Astrocyte of the spinal cord (primary cell): ENCODE measurements at places on chromosomes 4 and X.

DNA sequence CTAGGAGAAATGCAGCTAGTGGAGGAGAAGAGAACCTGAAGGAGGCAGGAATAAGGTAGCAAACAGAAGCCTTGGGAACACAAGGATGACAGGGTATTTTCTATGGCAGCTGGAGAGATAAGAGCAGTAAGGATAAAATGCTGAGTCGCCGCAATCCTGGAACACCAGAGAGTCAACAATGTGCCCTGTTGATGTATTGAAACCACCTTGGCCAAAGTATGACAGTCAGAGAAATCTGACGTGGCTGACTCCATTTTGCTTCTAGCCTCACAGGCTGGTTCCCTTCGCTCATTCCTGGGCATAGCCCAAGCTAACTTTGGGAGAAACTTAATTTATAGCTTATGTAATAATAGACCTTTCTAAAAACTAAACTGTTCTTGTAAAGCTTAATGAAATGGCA lies 56.6 kb upstream of the C4orf54 start:
- no peak for DNase-seq

GRCh38 chr4:120754590-120754989 lies 167.9 kb downstream of the PRDM5 start:
- no peak for DNase-seq

GRCh38 chr4:53601251-53601764 lies 10.0 kb upstream of the LNX1 start:
- DNase-seq = no peak

GRCh38 chr4:1500231-1500965 lies 94.2 kb upstream of the NKX1-1 start:
- no peak for DNase-seq

- no peak for DNase-seq
Observed at GRCh38 chr4:94715726-94716125, 42.0 kb upstream of the BMPR1B start.

DNA sequence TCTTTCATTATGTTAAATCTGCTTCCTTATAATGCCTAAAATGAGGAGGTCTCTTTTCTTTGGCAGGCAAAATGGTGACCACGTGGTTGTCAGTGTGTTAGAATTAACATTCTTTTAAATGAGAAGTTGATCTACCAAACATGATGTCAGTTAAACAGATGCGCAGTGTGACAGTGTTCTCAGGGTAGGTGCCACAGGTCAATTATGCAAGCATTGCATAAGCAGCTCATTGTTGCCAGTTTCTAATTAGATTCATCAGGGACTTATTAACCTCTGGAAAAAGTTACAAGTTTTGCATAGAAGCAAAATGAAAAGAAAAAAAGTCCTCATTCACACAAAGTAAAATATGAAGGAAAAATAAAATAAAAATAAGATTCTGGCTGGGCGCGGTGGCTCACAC lies 324.1 kb upstream of the GALNT7 start:
- no peak for DNase-seq

- DNase-seq = peak; percentile 54
Observed at GRCh38 chrX:65706041-65706828, 38.8 kb downstream of the MSN start.

DNA sequence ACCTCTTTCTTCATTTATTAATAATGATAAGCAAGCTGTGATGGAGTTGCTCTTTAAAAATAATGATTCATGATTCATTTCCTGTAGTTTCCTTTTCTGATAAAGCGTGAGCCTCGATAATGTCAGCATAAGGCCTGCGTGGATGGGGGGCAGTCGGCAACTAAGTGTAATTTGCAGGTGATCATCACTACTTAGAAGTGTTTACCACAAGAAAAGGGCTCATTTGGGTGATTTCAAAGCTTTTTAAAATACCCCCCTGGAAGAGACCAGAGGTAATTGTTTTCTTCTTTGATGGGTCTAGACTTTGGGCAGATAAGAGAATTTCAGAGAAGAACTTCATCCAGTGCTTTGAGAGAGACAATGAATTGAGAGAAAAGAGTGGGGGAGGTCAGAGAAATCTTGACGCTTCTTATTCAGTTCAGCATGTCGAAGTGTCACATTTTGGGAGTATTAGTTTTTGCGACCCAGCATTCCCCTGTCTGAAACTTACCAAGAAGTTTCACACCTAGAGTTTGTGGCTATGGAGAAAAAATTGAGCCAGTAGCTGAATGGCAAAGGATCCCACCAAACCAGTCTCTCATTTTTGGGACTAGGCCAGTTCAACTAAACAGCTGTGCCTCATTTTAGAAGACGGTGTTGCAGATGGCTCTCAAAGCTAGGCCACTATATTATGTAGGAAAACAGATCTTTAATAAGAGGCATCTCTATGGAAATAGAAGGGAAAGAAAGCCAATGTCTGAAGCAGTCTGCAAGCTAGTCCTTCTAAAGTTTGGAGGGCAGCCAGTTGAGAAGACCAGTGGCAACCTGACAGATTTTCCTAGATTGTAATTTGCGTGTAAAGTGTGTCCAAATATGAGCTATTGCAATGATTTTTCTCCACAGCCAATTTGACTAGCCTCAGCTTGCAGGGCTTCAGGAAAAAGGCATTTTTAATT lies 171.0 kb upstream of the PPP1R2C start:
- no peak for DNase-seq

- DNase-seq = no peak
Observed at GRCh38 chr4:86181585-86181984, 178.3 kb downstream of the MAPK10 start.

DNA sequence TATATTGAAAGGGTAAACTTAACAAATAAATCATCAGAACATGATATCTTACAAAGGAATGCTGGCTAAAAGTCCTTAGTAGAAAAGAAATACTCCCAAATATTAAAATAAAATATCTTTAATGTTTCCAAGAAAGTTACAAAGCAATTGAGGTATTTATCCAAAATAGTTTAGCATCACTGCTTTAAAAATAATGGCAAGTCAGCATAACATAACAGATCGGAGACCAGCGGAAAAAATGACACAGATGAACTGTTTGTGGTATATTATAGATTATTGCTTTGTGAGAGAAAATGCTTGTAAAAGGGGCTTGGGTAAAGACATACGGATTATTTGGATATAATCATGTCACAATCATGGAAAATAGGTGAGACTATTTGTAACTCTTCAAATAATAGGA lies 168.5 kb upstream of the TEX13C start:
- no peak for DNase-seq

DNA sequence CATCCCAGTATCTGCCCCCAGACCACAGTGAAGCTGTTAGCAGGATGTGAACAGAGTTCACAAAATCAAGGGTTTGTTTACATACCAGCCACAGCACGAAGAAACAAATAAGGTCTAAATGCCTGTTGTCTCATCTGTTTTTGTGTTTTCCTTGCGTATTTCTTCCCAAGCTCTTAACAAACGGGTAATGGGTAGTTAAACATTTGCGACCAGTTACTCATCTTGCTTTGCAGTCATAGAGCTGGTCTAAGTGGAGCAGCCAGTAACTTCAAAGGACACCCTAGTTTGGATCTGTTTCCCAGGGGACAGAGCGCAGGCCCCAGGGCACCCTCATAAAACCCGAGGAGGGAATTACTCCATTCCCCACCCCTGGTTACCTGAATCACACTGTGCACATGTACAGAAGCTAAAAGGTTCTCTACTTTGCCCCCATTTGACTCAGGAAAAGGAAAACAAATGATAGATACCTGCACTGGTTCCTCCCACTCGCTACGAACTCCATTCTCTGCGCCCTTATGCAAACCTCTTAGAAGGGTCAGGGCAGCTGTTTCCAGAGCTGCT lies 68.8 kb downstream of the MAML3 start:
- DNase-seq = no peak

DNA sequence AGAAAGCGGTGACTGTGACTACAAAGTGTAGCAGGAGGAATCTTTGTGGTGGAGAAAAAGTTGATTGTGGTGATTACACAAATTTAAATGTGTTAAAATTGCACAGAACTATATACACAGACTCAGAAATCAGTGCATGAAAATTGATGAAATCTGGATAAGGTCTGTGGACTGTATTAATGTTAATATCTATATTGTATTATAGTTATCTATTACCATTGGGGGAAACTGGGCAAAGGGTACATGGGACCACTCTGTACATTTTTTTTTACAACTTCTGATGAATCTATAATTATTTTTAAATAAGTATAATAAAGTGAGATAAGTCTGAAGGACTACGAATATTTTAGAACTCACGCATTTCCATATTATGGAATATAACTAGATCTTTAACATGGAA lies 1.8 kb upstream of the JADE3 start:
- no peak for DNase-seq

DNA sequence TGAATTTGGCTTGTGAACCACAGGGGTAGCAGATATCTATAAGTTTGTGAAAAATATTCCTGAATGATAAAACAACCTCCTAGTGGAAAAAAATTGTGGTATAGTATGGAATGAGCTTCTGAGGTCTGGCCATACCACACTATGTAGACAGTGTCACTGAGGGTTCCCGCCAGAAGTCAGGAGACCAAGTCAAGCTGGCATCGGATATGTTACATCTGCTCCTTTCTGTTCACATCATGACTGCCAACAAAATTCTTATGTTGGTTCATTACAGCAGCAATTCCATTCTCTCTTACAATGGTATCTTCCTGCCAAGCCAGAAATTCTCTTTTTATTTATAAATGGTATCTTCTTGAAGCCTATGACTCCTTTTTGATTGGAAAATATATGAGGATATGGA lies 273.0 kb downstream of the PPP3CA start:
- no peak for DNase-seq

- peak; percentile 5 for DNase-seq
Observed at GRCh38 chr4:143626134-143626911, 74.2 kb downstream of the FREM3 start.

- no peak for DNase-seq
Observed at GRCh38 chr4:58188316-58188715, 1078.1 kb upstream of the IGFBP7 start.

GRCh38 chr4:178778496-178778895 lies 1336.3 kb upstream of the AGA start:
- DNase-seq = no peak

DNA sequence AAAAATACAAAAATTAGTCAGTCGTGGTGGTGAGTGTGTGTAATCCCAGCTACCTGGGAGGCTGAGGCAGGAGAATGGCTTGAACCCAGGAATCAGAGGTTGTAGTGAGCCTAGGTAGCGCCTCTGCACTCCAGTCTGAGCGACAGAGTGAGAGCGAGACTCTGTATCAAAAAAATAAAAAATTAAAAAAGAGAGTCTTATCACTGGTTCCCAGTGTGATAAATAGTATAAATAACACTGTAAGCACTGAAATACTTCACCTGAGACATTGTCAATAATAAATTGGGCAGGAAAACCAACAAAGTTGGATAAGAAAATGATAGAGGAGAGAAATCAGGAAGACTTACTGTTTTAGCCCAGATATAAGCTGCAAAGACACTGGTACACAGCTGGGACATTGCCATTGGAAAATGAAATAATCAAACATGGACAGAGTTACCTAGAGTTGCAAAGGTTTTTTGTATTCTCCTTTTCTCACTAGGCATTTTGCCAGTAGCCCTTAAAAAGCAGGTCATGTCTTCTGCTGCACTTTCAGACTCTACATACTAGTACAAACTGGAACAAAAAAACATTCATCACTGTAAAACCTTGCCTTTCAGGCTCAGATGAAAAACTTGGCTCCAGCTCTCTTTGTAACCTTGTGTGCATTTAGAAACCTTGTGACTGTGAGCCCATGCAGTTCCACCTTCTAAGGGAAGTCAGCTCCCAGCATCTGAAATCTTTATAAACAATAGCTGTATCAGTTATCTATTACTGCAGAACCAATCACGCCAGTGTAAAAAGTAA lies 55.0 kb upstream of the PPP1R2C start:
- no peak for DNase-seq

GRCh38 chrX:41322821-41323603 lies 10.9 kb upstream of the DDX3X start:
- no peak for DNase-seq

DNA sequence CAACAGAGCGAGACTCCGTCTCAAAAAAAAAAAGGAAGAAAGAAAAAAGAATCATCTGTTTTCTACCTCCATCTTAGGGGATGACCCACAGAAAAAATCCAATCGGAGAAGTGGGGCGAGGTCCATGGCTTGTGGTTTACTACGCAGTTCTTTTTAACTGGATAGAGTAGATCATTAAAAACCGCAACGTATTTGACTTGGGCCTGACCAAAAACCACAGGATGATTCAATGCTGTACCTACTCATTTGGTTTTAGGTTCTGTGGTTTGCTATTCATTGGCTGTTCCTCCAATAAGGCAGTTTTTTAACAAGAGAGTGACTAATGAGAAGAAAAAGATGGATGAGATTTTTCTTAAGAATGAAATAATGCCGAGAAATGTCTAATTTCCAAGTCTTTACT lies 83.7 kb downstream of the FREM3 start:
- DNase-seq = peak; percentile 70

DNA sequence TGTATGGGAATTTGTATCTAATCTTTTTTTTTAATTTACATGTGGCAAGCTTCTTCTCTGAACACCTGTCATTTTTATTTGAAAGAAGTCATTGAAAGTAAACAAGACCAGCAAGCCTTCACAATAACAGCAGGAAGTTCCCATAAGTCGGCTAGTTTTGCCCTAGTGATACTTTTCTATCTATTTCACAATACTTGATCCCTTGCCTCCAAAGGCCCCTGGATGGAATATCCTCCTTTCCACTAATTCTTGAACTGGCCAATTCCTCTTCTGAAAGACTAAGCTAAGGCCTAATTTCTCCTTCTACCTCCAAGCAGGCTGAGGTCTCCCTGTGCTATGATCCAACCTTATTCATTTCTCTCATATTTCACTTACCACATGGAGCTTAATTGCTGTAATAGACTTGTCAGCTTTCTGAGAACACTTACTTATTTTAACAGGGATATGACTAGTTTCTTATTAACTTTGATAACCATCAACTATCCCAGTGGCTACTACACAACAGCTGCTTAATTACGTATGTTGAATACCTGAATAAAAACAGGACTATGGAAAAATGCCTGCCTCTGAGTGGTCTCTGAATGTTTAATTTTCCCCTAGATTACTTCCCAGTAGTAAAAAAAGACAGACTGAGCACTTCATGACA lies 194.2 kb downstream of the MAD2L1 start:
- DNase-seq = no peak

DNA sequence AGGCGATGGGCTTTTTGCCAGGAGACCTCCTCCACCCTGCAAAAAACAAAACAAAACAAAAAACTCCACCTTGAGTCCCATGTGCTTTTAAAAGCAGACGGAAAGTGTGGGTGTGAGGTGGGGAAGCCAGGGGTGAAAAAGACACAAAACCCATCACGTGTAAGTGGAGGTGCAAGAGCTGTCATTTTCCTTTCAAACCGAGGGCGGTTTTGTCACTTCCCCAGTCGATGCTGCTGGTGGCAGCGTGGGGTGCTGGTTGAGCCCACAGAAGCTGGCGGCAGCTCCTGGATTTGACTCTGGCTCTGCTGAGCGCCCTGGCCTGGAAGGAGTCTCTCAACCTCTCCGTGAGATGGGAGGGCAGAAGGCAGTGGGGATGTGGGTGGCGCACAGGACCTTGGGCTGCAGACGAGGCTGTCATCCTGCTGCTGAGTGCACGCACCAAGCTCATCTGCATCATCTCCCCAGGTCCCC lies 110.0 kb downstream of the PSAPL1 start:
- no peak for DNase-seq

GRCh38 chr4:76702440-76703122 lies 195.4 kb downstream of the SOWAHB start:
- DNase-seq = no peak

GRCh38 chr4:22473268-22473667 lies 42.6 kb downstream of the ADGRA3 start:
- DNase-seq = peak; percentile 79

- no peak for DNase-seq
Observed at GRCh38 chr4:7756071-7756470, 183.6 kb downstream of the AFAP1 start.
